ENCODE measurements at places on chromosomes 13 and 19.

- DNase-seq: no peak
These were observed 630.2 kb downstream of the UQCRFS1 start for GRCh38 chr19:28582796-28583195.

DNA sequence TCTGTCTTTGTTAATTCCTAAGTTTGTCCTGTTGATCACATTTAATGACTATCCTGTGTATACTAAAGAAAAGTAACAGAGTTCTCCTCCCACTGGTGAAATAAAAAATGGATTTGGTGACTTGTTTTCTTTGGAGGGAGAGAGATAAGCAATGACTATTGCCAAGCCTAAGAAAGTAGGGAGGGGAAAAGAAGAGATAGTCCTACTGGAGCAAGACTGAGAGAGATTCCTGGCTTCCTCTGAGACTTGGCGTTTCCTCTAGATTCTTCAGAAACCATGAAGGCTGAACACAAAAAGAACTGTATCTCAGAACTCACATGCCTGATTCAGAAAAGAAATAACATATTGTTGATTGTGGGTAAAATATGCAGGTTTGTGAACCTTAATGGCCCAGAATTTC is 406.5 kb downstream of the FOXO1 start:
- no peak for DNase-seq

DNA sequence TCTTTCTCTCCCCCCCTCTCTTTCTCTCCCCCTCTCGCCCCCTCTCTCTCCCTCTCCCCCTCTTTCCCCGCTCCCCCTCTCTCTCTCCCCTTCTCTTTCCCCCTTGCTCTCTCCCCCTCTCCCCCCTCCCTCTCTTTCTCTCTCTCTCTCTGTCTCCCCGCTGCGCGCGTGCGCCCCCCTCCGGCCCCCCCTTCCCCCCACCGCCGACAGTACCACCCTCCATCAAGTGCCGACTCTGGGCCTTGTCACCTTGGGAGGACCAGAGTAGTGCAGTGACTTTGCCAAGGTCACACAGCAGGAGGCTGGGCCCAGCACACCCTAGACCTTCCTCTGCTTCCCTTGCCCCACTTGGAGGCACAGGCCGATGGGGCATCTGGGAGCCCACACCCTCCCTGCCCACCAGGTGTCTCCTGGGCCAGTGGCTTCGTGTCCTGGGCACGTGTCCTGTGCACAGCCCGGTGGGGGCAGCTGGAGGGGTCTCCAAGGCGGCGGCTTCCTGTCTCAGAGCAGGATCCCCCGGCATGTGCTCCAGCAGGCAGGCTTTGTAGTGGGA is 121.6 kb downstream of the KDM4B start:
- no peak for DNase-seq

DNA sequence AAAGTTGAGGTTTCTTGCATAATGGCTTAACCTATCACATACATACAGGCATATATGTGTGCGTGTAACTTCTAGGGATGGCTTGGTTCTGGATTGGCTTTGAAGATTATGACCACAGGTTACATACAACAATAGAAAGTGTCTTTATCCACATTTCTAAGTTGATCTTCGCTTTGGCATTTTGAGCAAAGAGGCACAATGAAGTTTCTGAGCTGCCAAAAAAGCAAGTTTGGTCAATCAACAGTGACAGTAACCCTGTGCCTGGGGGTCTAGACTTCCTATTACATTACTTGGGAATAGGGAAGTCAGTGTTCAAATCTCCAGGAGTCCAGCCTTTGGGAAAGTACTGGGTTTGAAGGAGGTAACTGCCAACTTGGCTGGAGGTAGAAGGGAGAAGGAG is 3.1 kb upstream of the SOX1 start:
- DNase-seq: no peak

DNA sequence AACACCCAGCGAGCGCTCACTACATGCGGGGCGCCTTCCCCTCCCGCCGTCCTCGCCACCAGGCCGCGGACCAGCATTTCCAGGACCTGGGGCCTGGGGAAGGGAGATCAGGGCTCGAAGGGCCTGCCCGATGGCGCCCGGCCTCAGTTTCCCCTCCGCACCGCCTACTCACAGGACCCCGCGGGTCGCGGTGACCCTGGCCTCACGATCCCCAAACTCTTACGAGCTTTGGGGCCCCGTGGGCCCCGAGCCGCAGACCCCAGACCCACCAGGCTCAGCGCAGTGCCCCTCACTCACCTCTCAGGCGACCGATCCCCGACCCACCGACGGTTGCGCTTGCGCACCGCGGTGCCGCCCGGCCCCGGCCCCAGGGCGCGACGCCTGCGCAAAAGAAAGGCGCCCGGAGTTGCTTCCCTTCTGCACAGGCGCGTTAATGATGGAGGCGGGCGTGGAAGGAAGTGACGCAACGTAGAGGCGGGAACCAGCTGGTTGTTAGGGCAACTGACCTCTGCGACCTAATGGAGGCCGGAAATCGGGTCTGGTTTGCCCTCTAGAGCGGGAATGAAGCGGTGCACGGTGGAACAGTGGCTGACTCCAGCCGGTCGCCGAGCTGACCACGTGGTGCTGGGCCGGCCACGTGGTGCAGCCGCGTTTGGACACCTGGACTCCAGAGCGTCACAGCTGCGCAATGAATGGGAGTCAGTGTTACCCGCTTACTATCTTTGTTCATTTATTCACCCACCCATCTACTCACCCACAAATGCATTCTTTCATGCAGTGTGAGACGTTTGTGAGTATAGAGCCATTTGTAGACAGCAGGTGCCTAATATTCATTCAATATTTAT is at the start of gene SGTA:
SGTA (minus strand) TSS at position 338 of the 845 bp plus-strand sequence. CDS start 14,205 bp downstream, outside the sequence.
- DNase-seq: peak; percentile 98

GRCh38 chr19:18499055-18499775 is 22.7 kb downstream of the ELL start:
- no peak for DNase-seq

DNA sequence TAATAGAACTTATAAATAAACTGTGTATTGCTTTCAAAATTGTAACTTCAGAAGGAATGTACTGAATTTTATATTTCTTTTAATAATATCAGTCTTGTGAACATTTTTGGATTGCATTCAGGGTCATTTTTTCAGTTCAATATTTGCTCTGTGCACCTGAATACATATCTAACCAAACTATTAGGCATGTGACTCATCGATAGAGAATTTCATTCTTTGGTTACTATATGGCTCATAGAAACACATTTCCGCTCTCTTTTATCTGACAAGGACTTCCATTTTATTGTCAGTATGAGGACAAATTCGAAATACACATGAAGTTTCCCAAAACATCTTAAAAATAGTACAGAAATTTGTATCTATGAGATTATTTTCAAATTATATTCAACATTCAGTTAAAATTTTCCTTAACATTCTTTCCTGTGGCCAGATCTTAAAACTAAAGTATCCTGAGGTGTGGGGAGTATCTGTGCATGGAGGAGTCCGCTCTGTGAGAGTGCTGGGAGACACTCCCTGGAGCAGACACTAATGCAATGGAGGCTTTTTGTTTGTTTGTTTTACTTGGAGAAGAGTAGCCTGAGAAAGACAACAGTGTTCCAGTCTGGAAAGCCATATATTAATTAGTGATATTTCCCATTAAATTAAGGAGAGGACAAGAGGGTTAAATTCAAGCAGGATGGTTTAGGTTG is 483.6 kb downstream of the PCDH20 start:
- DNase-seq: no peak

DNA sequence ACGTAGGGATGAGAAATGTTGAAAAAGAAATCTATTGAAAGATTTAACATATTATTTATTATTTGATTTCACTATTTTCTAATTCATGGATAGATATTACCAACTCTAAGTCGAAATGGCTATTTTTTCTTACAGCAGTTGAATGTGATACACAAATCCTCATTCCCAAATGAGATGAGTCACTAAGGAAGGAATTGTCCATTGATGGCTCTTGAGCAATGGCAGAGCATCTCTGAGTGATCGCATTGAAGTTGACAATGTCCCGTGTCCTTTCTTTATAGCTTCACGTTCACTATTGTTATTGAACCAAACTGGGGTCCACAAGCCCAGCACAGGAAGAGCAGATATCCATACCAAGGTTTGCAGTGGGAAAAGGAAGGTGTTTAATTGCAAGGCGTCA is 648.3 kb upstream of the SPRY2 start:
- DNase-seq: no peak

DNA sequence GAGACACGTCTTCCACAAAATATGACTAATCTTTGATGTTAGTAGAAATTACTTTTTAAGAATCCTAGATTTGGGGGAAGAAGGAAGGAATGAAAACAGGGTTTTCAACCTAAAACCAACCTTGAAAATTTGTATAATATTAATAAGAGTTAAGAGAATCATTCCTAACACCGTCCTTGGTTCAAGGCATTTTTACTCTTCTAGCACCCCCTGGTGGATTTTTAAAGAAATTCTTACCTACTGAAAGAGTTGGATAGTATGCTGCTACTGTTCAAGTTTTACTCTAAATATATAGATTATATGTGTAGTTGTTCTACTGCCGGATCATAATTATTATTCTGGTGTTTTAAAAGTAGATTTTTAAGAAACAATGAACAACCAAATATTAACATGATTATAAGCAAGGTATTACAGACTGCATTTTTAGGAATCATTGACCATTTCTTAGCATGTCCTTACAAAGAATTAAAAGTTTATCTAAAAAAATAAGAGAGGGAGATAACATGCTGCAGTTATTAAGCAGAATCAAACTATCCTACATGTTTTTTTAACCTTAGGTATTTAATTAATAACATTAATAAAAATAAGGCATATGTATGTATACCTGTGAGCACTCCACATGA is 7.4 kb upstream of the SLITRK6 start:
- DNase-seq: peak; percentile 16

GRCh38 chr13:80070024-80070703 is 270.8 kb downstream of the SPRY2 start:
- DNase-seq: no peak

DNA sequence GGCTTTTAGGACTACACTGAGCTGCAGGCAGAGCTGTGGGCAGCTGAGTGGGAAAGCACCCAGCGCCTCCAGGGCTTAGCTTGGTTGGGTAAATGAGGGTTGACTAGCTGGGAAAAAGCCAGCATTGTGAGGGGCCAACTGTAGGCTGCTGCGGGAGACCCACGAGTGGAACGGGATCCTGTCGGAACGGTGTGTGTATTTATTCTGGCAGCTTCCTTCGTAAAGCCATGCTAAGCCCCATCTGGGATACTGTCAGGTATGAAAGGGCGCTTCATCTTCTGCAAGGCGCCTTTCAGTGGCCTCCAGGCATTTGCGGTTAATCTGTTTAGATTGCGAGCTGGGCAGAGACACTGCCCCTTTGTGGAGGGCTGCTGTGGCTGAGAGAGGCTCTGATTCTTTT is 39.5 kb upstream of the CNMD start:
- no peak for DNase-seq

GRCh38 chr19:23795462-23795861 is 36.8 kb upstream of the ZNF681 start:
- DNase-seq: no peak

- DNase-seq: peak; percentile 35
These were observed 5.0 kb upstream of the PDS5B start for GRCh38 chr13:32581177-32581786.

DNA sequence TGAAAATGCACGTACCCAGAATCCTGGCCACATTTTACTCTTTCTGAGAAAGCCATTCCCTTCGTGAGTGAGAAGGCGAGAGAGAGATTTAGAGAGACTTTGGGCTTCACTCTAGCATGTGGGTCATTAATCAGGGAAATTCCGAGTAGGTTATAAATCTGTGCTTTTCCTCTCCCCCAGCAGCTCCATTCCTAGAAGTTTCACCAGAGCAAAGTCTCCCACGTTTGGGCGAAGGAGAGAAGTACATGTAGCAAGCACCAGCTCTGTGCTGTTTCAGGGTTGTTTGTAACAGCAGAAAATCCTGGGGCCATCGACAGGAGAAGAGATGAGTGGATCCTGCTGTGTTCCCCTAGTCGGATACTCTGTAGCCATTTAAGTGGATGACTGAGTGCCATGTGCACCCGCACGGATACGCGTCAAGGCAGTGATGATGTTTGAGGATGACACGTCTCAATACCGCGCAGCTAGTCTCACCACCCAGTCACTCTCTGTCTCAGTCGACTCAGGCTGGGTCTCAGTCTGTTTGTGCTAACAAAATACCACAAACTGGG is 131.8 kb upstream of the PEG3 start:
- no peak for DNase-seq

GRCh38 chr13:23754506-23754905 is 134.7 kb downstream of the MIPEP start:
- peak; percentile 37 for DNase-seq

GRCh38 chr19:18480006-18480691 is 41.7 kb downstream of the ELL start:
- no peak for DNase-seq

DNA sequence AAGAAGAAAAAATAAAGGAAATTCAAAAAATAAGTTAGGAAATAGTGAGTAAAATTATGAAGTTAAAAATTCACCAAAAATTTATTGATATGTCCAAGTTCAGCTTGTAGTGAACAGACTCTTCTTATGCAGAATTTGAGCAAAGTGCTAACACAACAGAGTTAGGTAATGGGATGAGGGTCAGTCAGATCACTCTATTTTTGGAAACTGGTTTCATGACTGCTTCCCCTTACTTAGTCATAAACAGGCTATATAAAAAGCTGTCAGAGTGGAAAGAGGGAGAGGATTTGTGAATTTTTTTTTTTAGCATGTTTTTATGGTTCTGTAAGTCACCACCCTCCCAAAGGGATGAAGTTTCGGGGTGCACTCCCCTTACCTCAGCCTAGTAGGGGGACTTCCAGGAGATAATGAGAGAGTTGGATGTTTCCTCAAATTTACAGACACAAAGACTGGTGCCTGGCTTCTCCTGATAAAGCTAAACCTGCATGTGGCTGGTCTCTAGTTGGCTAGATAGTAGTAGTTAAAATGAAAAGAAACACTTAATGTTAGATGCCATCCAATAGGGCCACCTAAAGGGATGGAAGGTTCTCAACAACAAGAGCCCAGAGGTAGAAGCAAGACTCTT is 4.5 kb downstream of the CPB2 start:
- DNase-seq: no peak

- DNase-seq: no peak
These were observed 421.8 kb downstream of the DCT start for GRCh38 chr13:94057618-94058186.

- no peak for DNase-seq
These were observed 18.4 kb downstream of the SPATA13 start for GRCh38 chr13:24178847-24179485.

DNA sequence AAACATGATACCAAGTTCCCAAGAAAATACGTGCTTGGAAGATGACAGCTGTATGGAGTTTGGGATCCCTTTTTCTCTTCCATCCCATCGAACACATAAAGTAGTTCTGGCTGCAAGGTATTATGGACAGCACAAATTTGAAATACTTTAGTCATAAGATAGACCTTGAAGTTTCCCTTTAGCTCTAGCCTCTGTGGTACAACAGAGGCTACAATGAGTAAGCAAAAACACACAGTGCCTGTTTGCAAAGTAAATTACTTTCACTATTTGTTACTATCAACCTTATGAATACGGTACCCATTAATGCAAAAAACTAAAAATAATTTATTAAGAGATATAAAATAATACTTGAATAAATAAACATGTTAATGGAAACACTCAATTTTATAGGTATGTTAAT is 21.0 kb upstream of the LRCH1 start:
- no peak for DNase-seq

Measured in CD4-positive, alpha-beta T cell treated with Interleukin-12 subunit alpha and Interleukin-12 subunit beta, for 1 hour (primary cell).